Hematopoietic multipotent progenitor cell (in vitro differentiated cells): ENCODE measurements at places on chromosomes 5 and 9.

DNA sequence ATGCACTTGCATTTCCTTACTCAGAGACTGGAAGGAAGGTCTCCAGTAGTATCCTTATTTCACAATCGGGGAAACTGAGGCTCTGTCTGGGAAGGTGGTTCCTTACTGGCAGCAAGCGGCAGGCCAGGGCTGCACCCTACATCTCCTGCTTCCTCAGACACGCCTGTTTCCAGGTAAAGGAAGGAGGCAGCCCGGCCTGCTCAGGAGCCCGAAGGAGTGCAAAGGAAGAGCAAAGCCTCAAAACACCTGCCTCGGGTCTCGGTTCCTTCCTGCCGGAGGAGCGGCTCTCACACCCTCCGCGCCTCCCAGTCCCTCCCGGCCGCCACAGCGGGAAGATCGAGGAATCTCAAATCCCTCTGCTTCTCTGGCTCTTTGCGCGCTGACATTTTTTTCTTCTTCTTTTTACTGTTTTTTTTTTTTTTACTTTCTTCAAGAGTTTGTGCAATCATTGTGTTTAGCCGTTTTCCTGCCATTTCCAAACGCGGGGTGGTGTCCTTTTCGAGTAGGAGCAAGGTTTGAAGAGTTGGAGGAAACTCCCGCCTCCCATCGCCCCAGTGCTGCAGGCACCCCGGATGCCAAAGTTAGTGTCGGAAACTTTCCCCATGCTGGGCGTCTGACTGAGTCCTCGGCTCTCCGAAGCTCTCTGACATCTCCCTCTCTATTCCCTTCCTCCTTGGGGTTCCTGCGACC lies 1.0 kb downstream of the GGTA1 start:
- DNase-seq = no peak

GRCh38 chr9:136011703-136012496 lies 50.7 kb upstream of the UBAC1 start:
- no peak for DNase-seq

- no peak for DNase-seq
Measured at GRCh38 chr5:38824821-38825220, 21.0 kb upstream of the OSMR start.

- peak; percentile 19 for DNase-seq
Measured at GRCh38 chr9:38263532-38263931, 129.0 kb upstream of the ALDH1B1 start.

DNA sequence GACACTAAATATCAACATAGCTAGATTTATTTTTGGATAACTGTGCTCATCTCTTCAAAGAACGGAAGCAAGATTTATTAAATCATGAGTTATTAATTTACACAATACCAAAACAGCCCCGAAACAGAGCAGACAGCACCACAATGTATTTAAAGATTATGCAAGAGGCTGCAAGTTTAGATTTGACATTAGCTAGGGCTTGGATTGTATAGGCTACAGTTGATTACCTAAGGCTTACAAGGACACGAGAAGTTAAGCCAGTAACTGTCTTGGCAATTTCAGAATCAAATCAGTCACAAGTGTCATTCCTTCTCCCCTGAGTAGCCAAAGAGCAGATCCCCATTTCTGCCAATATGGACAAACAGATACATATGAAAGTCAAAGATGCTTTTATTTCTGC lies 152.6 kb downstream of the MED27 start:
- DNase-seq = no peak

DNA sequence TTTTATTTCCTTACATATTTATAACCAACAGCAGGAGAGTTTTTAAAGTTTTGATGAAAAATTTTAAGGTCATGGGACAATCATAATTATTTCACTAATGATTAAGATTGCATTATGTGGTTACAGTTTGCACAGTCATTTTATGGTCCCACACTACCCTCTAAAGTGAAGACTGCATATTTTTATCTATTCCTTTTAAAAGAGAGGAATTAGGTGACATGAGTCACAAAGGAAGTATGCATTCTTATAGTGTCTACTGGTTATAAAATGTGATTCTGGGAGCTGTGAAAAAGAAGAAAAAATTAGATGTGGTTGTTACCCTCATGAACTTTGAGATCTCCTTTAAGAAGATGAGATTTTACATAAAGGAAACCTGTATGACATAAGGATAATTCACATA lies 87.9 kb upstream of the GRIA1 start:
- no peak for DNase-seq

- no peak for DNase-seq
Measured at GRCh38 chr5:80592105-80592504, 22.0 kb upstream of the ANKRD34B start.

GRCh38 chr9:78112004-78112403 lies 80.4 kb upstream of the GNAQ start:
- DNase-seq = no peak

GRCh38 chr5:67813877-67814539 lies 401.5 kb upstream of the PIK3R1 start:
- no peak for DNase-seq

GRCh38 chr5:15748266-15748665 lies 248.3 kb downstream of the FBXL7 start:
- no peak for DNase-seq

- no peak for DNase-seq
Measured at GRCh38 chr9:130713286-130713960, 19.8 kb downstream of the EXOSC2 start.
